ENCODE measurements at places on chromosomes 13 and 19. TPM values are rescaled to one million over a fixed set of nuclear protein-coding genes. Genes with fewer than 3 reads are reported as not detected.

Gene OLFM2
- polyA plus RNA-seq: 31.0 TPM

Gene ZNF442
- 2.1 TPM for polyA plus RNA-seq

Gene REEP6
- 1.8 TPM for polyA plus RNA-seq

GRCh38 chr19:1475751-1476437, 3.1 kb downstream of the C19orf25 start:
- no peak for DNase-seq

DNA sequence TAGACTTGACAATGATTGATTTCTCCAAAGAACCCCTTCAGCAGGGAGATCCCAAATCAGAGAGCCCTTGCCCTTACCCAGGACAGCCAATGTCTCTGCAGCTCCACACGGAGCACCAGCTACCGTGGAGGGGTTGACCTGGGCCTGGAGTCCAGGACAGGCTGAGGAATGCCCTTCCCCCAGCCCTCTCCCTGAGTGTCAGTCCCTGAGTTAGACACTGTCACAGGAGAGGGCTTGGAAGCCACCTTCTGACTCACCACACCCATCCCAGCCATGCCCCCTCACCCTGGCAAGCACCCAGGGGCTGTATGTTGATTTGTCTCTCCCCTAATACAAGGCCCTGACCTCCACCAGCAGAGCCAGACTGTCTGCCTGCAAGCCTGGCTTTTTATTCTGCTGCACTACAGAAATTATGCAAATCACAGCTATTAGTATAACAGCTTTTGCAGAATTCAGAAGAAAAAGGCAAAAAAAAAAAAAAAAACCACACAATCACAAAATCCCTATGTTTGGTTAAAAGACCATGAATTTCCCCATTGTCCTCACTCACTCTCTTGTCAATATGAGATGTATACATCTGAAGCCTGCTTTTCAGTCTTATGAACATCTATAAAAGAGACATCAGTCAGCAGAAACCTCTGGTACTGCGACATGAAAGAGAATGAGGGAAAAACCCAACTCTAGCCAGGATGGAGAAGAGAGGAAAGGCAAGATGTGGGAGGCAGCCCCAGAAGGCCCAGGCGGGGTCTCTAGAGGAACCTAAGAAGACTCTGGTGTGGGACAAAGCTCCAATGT, 240.7 kb downstream of the UQCRFS1 start:
- DNase-seq: no peak

Data from muscle of leg (tissue), 16 donors.